ENCODE measurements at places on chromosomes 3 and 15.

GRCh38 chr3:129005526-129006303 is 4.6 kb downstream of the EFCC1 start:
- peak; percentile 41 for DNase-seq

DNA sequence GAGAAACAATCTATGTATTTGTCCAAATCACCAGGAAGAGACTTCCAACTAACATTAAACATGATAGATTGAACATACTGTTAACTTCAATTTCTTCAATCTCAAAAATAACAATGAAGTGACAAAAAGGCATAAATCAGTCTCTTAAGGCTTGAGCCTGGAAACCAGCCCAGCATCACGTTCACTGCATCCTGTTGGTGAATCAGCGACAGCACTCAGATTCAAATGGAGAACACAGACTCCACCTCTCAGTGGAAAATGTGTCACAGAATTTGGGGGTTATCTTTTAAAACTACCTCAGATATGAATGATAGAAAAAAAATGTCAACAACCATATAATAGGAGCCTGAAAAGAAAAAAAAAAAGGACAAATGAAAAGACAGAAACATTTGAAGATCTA is 212.0 kb downstream of the MINAR1 start:
- peak; percentile 84 for DNase-seq

GRCh38 chr15:35603301-35603700 is 57.3 kb upstream of the DPH6 start:
- peak; percentile 39 for DNase-seq

- no peak for DNase-seq
Observed at GRCh38 chr15:59251001-59251845, 44.6 kb downstream of the LDHAL6B start.

DNA sequence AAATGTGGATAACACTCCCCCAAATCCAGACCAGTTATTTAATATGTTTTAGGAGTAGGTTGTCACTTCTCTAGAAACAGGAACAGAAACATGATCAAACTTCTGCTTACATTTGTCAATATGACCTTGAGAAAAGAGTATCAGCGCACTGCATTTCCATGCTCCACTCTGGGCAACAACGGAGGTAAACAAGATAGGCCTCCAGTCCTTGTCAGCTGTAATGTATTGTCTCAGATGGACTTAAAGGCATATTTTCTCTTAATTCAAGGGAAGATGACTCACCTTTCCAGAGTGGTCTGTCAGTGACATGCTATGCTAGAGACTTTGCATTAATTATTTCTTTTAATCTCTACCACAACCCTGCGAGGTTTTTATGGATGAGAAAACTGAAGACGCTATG is 51.6 kb upstream of the TCF12 start:
- peak; percentile 29 for DNase-seq

- DNase-seq: no peak
Observed at GRCh38 chr3:131806736-131807135, 228.1 kb downstream of the CPNE4 start.

- DNase-seq: peak; percentile 20
Observed at GRCh38 chr15:25596644-25597562, 158.1 kb upstream of the UBE3A start.

GRCh38 chr3:177473184-177473583 is 275.9 kb upstream of the TBL1XR1 start:
- peak; percentile 57 for DNase-seq

DNA sequence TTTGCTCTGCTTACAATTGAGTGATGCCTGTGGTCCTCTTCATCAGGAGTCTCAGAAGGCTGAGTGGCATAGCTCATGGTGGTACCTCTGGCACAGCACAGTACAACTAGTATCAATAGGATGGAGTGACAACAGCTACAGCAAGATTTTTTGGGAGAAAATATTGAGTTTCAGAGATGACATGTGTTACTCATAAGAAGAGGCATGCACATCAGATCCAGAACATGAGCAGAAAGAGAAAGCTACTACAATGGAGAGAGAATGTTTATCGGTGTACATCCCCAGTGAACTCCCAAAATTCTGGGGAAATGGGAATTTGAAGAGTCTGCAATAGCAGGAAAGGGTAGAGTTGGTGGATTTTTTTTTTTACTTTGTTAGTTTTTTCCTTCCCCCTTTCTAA is 130.5 kb upstream of the MB21D2 start:
- no peak for DNase-seq

DNA sequence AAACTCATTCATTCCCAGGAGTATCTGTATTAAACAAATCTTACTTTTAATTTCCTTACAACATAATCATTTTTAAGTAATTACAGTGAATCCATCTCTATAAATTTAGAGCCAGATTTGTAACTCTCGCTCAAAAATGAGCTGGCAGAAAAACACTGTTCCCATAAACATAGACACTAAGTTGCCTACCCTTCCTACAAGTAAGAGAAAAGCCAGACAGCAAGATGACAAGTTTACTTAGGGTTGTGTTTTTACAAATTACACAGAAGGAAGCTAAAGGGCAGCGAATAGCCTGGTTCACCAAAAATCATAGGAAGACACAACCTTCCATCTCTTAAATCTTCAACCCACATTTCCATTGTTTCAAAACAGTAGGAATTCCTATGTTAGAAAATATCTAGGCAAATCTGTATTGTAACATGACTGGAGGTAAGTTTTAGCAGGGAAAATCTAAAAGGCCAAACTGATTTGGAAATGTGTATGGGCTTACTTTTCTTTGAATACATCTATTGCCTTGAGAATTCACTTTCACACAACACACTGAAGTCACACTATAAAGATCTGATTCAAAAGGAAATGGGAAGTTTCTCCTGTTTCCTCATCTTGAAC is 21.7 kb downstream of the HERC1 start:
- no peak for DNase-seq

- no peak for DNase-seq
Observed at GRCh38 chr3:33915796-33916546, 117.5 kb downstream of the PDCD6IP start.

DNA sequence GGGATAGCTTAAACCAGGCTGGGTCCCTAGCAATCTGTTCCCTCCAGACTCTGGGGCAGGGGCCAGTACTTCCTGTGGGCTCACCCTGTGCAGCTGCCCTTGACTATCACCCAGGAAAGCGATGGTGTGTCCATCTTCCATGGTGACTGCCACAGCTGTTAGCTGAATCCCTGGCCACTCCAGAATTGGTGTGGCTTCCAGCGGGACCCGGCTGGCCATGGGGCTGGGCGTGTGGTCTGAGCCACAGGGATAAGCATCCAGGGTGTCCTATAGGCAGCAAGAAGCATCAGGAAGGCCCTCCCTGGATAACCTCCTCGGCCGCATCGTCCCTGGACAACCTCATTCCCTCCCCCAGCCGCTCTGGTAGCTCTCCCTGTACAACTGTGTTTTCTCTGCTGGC is 7.2 kb downstream of the PLXNB1 start:
- DNase-seq: no peak

- no peak for DNase-seq
Observed at GRCh38 chr15:64029633-64030032, 16.7 kb downstream of the DAPK2 start.

DNA sequence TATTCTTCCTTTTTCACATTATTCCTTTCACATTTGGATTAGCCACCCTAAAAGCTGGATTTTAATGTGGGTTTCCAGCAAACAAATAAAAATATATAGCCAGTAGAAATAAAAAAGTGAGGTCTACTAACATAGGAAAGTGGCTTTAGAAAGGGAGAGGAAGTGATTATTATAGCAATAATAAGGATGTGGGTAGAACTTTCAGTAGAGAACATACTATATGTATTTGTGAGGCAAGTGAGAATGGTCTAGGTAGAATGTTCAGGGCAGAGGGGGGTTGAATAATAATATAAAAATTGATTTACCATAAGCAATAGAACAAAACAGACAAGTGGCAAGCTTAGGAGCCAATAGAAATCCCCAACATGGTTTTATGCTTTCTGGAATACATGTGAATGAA is 88.6 kb downstream of the NR1I2 start:
- no peak for DNase-seq

GRCh38 chr3:128313071-128313725 is 153.5 kb downstream of the DNAJB8 start:
- DNase-seq: no peak

DNA sequence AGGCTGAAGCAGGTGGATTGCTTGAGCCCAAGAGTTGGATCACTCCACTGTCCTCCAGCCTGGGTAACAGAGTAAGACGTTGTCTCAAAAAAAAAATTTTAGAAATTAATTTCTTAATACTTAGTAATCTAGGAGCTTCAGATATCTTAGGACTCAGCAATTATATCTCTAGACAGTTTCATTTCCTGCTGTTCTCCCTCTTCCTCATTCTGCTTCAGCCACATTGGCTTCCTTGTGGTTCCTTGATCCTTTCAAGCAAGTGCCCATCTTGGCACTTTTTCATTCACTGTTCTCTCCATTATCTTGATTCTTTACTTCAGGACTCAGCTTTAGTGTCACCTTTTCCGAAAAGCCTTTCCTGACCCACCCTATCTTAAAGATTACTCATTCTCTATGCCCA is 22.5 kb downstream of the TMEM202 start:
- DNase-seq: no peak

GRCh38 chr15:91488452-91488851 is 365.1 kb upstream of the SLCO3A1 start:
- DNase-seq: no peak

DNA sequence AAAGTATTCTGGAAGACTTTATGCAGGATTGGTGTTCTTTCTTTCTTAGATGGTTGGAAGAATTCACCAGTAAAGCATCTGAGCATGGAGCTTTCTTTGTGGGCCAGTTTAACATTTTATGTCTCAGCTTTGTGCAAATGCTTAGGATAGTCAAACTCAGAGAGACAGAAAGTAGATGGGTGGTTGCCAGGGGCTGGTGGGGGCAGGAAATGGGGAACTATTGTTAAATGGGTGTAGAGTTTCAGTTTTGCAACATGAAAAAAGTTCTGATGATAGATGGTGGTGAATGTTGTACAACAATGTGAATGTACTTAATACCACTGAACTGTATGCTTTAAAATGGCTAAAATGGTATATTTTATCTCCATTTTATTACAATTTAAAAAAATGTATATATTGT is 24.8 kb downstream of the SPCS1 start:
- no peak for DNase-seq

DNA sequence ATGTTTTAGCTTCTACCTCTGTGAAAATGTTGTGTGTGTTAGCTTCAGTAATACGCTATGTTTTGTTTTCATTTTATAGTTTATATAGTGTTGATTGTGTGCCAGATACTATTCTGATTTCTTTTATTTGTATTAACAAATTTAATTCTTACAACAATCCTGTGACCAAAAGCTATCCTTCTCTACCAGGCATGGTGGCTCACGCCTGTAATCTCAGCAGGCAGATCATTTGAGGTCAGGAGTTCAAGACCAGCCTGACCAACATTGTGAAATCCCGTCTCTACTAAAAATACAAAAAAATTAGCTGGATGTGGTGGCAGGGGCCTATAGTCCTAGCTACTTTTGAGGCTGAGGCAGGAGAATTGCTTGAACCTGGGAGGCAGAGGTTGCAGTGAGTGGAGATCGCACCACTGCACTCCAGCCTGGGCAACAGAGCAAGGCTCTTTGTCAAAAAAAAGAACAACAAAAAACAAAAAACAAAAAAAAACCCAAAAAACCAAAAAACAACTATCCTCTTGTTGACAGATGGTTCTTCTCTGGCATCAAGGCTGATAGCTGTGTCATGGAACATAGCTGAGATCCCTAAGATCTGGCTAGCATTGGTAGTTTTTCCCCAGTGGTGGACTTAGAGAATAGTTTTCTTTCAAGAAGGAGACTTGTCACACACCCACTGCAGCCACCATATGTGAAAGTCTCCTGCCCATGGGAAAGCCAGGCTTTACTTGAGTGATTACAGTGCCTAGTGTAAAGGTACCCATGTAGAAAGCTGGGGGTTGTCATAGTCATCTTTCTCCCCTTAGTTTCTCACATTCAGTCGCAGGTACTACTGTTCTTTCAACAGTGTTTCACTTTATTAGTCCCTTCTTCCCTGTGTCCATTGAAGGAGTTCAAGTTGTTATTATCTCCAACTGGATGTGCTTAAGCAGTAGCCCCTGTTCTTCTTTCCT is 116.5 kb downstream of the UBE2E2 start:
- DNase-seq: peak; percentile 38

DNA sequence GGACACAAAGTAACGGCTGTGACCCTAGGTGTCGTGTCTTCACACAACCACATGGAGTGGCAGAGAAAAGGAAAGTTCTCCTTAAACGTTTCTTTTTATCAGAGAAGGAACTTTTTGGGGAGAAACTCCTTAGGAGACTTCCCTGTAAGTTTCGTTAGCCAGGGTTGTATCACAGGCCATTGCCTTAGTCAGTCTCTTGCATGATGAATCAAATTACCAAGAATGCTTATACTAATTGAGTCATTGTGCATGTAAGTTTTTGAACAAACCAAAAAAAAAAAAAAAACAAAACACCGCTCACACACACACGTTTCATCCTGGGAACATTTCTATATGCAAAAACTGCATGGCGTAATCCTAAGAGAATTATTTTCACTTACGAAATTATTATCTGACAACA is 150.4 kb upstream of the SATB1 start:
- peak; percentile 13 for DNase-seq

- no peak for DNase-seq
Observed at GRCh38 chr3:182809531-182809930, 16.2 kb downstream of the ATP11B start.

GRCh38 chr3:51719410-51720025 is 12.7 kb downstream of the GRM2 start:
- no peak for DNase-seq

- no peak for DNase-seq
Observed at GRCh38 chr3:178043084-178043483, 493.2 kb upstream of the KCNMB2 start.

DNA sequence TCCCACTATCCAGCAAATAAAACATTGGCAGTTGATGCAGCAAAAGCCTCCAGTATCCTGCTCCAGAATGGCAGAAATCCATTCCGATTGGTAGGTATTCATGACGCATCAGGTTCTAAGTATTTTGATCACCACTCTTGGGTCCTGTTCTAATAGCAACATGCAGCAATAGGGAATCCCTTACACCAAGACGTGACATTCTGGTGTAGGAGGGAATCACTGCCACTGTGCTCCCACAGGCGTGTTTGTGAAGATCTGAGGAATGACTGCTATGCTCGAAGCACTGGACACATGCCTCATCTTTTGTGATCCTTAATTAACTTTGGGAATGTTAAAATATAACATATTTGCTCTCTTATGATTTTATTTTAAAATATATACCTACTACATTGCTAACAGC is 552.9 kb downstream of the MECOM start:
- DNase-seq: no peak
